Cerebellum (tissue), 4 donors: ENCODE measurements at places on chromosomes 1 and 21. TPM values are rescaled to one million over a fixed set of nuclear protein-coding genes. Genes with fewer than 3 reads are reported as not detected.

- no peak for DNase-seq
Measured at GRCh38 chr1:154807048-154807591, 63.0 kb downstream of the KCNN3 start.

- DNase-seq = no peak
Measured at GRCh38 chr1:182279724-182280503, 111.7 kb downstream of the GLUL start.

- no peak for DNase-seq
Measured at GRCh38 chr21:45436351-45437065, 31.5 kb downstream of the COL18A1 start.

GRCh38 chr21:18249672-18250071 is 5.0 kb downstream of the CHODL start:
- DNase-seq = no peak

- no peak for DNase-seq
Measured at GRCh38 chr1:53270873-53271272, 32.6 kb upstream of the MAGOH start.

DNA sequence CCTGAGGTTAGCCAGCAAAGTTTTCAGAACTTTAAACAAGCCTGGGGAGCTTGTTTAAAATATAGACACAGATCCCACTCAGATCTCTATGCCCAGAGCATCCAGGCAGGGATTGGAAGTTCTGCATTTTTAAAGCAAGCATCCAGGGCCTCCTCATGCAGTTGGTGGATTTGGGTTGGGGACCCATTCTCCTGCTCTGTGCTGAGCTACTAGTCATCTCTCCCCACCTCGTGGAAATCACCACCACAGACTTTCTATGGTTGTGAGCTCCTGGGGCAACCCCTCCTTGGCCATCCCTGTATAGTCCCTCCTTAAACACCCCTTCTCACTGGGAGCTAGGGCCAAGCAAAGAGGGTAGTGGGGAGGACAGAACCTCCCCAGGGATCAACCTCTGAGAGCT is 73.5 kb upstream of the CASZ1 start:
- no peak for DNase-seq

- no peak for DNase-seq
Measured at GRCh38 chr1:17735793-17736192, 19.3 kb upstream of the ACTL8 start.

GRCh38 chr21:27580276-27580675 is 613.4 kb upstream of the ADAMTS5 start:
- no peak for DNase-seq

GRCh38 chr1:214898161-214898560 is 184.4 kb upstream of the KCNK2 start:
- DNase-seq = no peak

DNA sequence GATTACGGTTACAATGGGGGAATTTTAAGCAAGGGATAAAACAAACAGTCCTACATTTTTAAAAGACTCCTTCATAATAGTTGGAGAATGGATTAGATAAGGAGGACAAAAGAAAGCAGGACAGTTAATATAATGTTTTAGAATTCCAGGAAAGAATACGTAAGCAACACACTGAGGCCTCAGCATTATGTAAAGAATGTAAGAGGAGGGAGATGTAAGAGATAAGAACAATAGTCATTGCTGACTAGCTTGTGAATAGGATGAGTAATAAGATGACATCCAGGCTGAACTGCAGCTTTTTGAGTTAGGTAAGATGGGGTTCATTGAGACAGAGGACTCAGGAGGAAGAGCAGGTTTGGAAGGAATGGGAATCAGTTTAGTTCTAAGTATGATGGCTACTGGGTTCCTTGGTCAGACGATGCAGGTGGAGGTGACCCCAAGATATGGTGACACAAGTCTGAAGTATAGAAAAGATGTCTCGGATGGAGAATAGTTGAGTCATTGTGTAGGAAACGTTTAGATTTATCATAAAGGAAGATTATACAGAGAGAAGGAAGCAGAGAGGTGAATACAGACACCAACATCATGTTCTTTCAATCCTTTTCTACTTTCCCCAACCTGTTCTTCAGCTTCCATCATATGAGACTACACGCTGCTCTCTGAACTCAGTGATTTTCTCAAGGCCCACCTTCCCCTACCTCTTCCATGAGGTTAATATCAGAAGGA is 372.8 kb downstream of the PTBP2 start:
- no peak for DNase-seq

DNA sequence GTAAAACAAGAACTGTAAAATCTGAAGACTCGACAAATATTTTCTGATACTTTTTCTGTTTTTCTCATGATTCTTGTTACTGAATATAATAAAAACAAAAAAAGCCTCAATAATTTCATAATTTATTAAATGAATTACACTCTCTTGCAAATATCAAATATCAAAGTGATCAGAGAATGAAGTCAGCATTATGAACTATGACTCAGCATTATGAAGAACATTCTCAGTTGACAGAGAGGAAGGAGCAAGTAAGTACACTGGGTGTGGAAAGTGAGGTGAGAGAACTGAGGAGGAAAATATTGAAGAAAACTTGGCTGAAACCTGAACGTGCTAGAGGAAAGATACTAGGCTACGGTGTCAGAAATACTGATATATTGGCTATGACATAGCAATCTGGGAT is 529.5 kb downstream of the KCNT2 start:
- no peak for DNase-seq

DNA sequence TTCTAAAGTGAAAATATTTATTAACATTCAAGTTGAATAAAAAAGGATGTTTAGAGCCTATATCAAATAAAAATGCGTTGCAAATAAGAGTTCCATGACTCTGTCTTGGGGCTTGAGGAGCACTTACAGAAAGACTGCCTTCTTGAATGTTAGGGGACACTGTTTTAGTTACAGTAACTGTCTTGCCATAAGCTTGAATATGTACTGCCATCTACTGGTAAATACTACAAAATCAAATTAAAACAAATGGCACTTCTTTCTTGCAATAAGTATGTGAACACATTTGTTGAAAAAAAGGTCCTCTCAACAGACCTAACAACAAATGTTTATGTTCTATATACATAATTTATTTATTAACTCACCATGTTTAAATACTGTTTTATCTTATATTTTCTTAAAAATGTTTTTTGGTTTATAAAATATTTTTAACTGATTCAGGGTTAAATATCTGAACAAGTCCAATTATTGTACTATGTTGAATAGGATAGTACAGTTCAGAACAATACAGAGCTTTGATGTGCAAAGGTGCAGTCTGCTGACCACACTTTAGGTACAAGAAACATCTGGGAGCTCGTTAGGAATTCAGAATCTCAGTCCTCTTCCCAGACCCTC is 199.5 kb downstream of the LRRIQ3 start:
- DNase-seq = peak; percentile 62

GRCh38 chr1:19028110-19028509 is 71.6 kb upstream of the IFFO2 start:
- DNase-seq = peak; percentile 81

GRCh38 chr1:47688461-47689296 is 250.8 kb downstream of the FOXD2 start:
- DNase-seq = no peak

- DNase-seq = no peak
Measured at GRCh38 chr1:109722908-109723691, 11.0 kb downstream of the GSTM5 start.

GRCh38 chr21:45253180-45253579 is 34.5 kb downstream of the POFUT2 start:
- DNase-seq = no peak

- DNase-seq = no peak
Measured at GRCh38 chr1:162884831-162885230, 23.9 kb upstream of the CCDC190 start.

DNA sequence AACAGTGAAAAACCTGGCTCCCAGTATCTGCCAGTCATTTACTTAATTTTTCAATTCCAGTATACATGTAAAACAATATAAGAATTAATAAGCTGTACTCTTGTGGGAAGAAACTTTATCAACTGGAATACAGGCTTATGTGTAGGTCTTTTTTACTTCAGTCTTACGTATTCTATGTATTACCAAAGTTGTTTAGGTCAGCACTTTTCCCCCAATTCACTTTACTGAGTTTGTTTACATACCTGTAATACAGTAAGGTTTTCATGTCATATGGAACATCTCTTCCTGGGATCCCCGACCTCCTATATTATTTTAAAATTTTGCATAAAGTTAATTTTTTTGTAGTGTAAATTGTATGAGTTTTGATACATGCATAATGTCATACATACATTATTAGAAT is 181.8 kb upstream of the OLFM3 start:
- no peak for DNase-seq

GRCh38 chr1:33119532-33120217 is 38.7 kb downstream of the AZIN2 start:
- DNase-seq = no peak

GRCh38 chr1:209855623-209856022 is 27.9 kb downstream of the UTP25 start:
- DNase-seq = peak; percentile 15

DNA sequence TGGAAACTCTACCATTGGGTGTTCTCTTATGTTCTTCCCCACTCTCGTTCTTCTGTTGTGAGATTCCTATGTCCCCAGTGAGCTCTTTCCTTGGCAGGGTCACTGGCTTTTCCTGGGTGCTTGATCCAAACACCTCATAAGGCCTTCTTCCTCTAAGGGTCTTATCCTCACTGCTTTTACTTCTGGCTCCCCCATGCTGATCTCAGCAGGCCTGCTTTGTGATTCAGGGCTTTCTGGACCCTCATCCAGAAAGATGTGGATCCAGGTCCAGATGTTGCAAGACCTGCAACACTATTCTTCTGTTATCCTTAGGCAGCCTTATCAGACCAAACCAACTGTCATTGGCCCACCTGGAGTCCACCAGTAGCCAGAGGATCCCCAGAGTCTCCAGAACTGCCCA is 11.2 kb upstream of the MYOG start:
- DNase-seq = no peak

DNA sequence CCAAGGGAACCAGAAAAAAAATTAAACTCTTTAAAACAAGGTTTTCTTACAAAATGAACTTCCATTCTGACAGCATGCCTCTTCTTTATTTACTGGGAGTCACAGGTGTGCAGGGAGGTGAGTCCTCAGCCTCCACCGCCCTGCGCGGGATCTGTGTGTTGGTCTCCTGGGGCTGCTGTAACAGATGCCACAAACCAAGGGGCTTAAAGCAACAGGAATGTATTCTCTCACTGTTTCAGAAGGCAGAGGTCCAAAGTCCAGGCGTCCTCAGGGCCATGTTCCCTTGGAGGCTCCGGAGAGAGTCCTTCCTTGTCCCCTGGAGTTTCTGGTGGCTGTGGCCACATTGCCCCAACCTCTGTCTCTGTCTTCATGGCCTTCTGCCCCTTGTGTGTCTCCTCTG is 123.6 kb upstream of the C1orf174 start:
- DNase-seq = no peak

GRCh38 chr1:38745476-38746401 is 113.8 kb downstream of the RRAGC start:
- no peak for DNase-seq

GRCh38 chr1:2494323-2494693 is 18.2 kb downstream of the PLCH2 start:
- DNase-seq = no peak

The CDA gene
- not detected for total RNA-seq

The OPN3 gene
- 10.2 TPM for total RNA-seq

The VASH2 gene
- 52.3 TPM for total RNA-seq

The IL24 gene
- not detected for total RNA-seq

The SPRR5 gene
- not detected for total RNA-seq

The CHIT1 gene
- 1.5 TPM for total RNA-seq

The TSPEAR gene
- 0.09 TPM for total RNA-seq

The LRRC3 gene
- total RNA-seq = 6.4 TPM

The F5 gene
- total RNA-seq = 0.18 TPM

The LCE3E gene
- total RNA-seq = not detected

The HEYL gene
- 0.82 TPM for total RNA-seq

The C8B gene
- not detected for total RNA-seq

The YY1AP1 gene
- total RNA-seq = 215 TPM

The ARHGAP30 gene
- total RNA-seq = 1.00 TPM

The CCT3 gene
- 162 TPM for total RNA-seq

The ECM1 gene
- 1.9 TPM for total RNA-seq
